Activated naive CD8-positive, alpha-beta T cell treated with anti-CD3 and anti-CD28 coated beads, Interleukin-2, amount 50 U/mL, for 24 hours (primary cell): ENCODE measurements at places on chromosomes 16 and 17.

GRCh38 chr17:66138120-66138519 is 53.8 kb downstream of the CEP112 start:
- no peaks in the 10 kb centered on the region for H3K4me1 ChIP-seq
- no peaks in the 10 kb centered on the region for H3K36me3 ChIP-seq
- no peak overlapping the region for H3K4me3 ChIP-seq
- H3K27ac ChIP-seq = no peak overlapping the region

DNA sequence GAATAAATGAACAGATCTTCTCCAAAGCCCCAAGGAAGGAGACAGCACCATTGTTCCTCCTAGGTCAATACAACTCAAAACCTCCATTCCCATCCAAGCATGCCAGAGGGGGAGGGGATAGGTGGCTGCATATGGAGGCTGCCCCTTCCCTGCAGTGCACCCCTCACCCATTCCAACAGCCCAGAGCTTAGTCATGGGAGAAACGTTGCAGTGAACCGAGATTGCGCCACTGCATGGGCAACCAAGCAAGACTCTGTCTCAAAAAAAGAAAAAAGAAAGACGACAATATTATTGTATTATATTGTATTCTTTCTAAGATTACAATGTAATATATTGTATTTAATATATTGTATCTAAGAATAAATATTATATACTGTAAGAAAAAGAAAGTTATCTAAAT is 36.4 kb upstream of the CD300E start:
- DNase-seq = no peak
- peaks cover 25% of the 10 kb centered on the region for H3K27me3 ChIP-seq
- H3K4me1 ChIP-seq = peaks cover 3% of the 10 kb centered on the region
- no peak overlapping the region for H3K27ac ChIP-seq
- no peaks in the 10 kb centered on the region for H3K36me3 ChIP-seq
- H3K4me3 ChIP-seq = no peak overlapping the region

DNA sequence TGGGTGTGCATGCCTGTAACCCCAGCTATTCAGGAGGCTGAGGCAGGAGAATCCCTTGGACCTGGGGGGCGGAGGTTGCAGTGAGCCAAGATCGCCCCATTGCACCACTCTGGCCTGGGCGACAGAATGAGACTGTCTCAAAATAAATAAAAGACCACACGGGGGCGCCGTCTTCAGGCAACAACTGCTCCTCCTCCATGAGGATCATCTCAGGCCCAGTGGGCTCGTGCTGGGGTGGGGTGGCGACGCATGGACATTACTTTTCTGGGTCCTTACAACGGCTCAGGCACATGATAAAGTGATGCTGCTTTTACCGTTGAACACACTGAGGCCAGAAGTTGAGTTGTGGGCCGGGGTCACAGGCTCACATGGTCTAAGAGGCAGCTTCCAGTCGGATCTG is 56.2 kb downstream of the PRMT7 start:
- DNase-seq = peak; percentile 65
- peaks cover 26% of the 10 kb centered on the region for H3K27me3 ChIP-seq

DNA sequence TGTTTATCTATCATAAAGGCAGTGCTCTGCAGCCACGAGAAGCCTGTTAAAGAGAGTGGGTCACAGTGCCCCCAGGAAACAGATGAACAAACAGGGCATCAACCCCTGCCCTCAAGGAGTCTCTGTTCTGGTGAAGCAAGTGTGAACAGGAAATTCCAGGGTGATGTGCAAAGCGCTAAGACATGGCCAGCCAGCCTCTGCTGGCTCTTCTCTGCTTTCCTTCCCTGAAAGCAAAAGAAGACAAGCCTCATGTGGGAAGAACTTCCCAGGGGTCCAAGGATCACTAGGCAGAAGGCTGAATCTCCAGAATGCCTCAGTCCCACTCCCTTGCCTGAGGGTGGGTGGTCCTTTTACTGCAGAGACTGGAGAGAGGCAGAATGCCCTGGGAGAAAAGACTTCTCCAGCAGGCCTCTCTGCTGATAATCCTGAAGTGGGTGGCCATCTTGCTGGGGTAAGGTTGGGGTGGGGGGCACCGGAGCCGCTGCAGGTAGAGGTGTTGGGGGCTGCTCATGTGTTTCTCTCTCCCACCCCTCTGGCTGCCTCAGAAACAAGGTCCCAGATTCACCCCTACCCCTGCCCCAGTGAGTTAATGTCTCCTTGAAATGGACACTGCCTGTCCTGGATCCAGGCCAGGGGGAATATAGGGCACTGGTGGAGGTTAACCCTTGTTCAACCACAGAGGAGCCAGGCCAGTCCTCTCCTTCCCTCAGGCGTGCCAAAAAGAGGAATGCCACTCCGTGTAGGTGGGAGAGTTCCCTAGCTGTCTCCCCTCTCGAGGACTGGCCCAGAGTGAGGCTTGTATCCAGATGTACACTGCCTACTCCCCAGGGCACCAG is 2.4 kb downstream of the ANKRD13B start:
- H3K4me1 ChIP-seq = peaks cover 33% of the 10 kb centered on the region
- DNase-seq = no peak
- H3K27ac ChIP-seq = no peak overlapping the region
- H3K4me3 ChIP-seq = peak overlapping the region; percentile 77
- H3K36me3 ChIP-seq = no peaks in the 10 kb centered on the region
- no peaks in the 10 kb centered on the region for H3K27me3 ChIP-seq

DNA sequence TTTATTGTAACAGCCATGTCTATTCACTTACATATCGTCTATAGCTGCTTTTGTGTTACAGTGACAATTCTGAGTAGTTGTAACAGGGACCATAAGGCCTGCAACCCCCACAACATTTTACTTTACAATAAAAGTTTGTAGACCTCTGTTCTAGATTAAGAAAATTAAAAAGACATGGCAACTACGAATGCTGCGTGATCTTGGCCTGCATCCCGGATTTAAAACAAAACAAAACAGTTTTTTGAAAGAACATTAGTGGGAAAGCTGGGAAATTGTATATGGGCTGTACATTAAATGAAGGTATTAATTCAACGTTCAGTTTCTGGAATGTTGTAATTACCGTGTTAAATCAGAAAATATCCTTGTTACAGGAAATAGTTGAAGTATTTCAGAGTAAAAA is 64.1 kb downstream of the RMI2 start:
- no peaks in the 10 kb centered on the region for H3K36me3 ChIP-seq
- no peaks in the 10 kb centered on the region for H3K27me3 ChIP-seq
- H3K4me3 ChIP-seq = no peak overlapping the region
- DNase-seq = no peak
- peaks cover 4% of the 10 kb centered on the region for H3K4me1 ChIP-seq

DNA sequence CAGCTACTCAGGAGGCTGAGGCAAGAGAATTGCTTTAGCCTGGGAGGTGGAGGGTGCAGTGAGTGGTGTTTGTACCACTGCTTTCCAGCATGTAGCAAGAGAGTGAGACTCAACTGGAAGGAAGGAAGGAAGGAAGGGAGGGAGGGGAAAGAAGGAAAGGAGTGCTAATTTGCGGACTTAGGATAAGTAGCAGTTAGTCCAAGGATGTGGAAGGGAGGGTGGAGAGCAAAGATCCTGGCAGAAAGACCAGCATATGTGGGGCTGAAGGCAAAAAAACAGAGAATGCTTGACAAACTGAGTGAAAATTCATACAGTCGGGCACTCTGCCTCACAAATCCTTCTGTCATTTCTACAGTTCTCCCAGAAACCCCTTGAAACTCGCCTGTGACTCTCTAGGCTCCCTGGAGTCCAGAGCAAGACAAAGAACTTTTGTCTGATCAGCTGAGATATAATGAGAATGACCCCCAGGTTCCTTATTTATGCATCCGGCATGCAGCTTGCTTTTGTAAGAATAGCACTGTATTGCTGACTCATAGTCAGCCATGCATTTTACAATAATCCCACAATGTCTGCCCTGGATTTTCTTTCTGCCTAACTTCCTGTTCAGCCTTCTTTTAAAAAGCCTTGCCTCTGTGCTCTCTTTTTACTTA is 31.5 kb downstream of the CDK5RAP3 start:
- no peak overlapping the region for H3K27ac ChIP-seq
- H3K4me1 ChIP-seq = no peaks in the 10 kb centered on the region
- DNase-seq = no peak
